ENCODE measurements at places on chromosomes 5 and 9.
A peak's percentile ranks its signal among the peaks of the same experiment; 100 is the strongest.

- H3K4me1 ChIP-seq: peaks cover 42% of the 10 kb centered on the region
- no peak overlapping the region for H3K4me3 ChIP-seq
- H3K27me3 ChIP-seq: no peaks in the 10 kb centered on the region
Measured at GRCh38 chr5:62314213-62314830, 8.3 kb downstream of the KIF2A start.

- no peak overlapping the region for H3K4me3 ChIP-seq
- no peak overlapping the region for H3K27ac ChIP-seq
- no peaks in the 10 kb centered on the region for H3K4me1 ChIP-seq
Measured at GRCh38 chr9:15154677-15155076, 152.3 kb downstream of the TTC39B start.

GRCh38 chr9:92853716-92854115, 24.1 kb downstream of the ZNF484 start:
- no peak overlapping the region for H3K27ac ChIP-seq
- H3K4me3 ChIP-seq: no peak overlapping the region
- DNase-seq: no peak
- H3K27me3 ChIP-seq: no peaks in the 10 kb centered on the region
- H3K36me3 ChIP-seq: peaks cover 53% of the 10 kb centered on the region

GRCh38 chr9:126965077-126965476, 50.5 kb downstream of the RALGPS1 start:
- no peaks in the 10 kb centered on the region for H3K4me1 ChIP-seq
- H3K27ac ChIP-seq: no peak overlapping the region
- no peak overlapping the region for H3K4me3 ChIP-seq

DNA sequence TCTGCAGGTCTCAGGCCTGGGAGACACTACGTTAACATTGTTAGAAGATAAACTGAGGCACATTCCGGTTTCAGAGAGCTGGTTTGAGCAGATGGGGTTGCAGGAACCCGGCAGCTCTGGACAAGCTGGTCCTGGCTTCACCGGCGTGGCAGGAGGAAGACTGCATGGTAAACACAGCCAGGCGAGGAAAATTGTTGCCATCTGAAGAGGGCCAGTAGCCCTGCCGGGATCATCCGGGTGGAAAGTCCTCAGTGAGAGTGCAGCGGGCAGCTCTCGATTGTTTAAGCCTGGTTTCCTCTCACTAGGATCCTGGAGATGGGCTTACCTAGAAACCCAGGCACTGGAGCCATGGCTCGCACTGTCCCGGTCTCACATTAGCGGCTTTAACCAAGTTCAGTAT, 226.9 kb downstream of the IRX2 start:
- H3K27me3 ChIP-seq: no peaks in the 10 kb centered on the region
- H3K4me3 ChIP-seq: no peak overlapping the region
- H3K36me3 ChIP-seq: no peaks in the 10 kb centered on the region
- no peak for DNase-seq

DNA sequence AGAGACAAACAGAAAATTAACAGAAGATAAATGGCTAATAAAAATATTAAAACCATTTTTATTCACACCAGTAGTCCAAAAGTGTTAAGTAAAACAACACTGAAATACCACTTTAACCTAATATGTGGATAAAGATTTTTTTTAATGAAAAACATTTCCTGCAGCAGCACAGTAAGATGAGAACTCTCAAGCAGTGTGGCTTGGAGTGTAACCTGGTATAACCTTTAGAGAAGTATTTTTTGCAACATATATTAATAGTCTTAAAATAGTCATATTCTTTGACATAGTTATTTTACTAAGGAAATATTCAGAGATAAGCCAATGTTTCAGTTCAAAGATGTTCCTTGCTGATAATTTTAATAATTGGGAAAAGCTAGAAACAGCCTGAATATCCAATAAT, 644.4 kb downstream of the PDE4D start:
- H3K4me1 ChIP-seq: no peaks in the 10 kb centered on the region
- no peak for DNase-seq
- no peaks in the 10 kb centered on the region for H3K36me3 ChIP-seq
- H3K4me3 ChIP-seq: no peak overlapping the region

DNA sequence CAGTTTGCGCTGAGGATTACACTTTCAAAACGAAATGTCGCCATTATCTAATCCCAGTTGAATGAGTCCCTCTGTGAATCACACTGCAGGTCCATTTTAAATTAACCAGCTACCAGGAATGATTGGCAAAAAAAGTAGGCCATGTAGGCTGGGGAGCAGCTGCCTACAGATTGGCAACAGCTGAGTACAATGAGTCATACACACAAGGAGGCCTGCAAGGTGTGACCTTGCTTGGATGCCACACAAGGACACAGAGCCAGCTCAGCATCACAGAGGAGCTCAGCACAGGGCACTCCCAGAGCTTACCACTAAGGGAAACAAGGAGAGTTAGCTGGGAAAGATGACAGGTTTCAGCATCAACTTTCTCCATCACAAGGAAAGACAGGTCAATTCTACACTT, 12.9 kb downstream of the HAVCR1 start:
- no peaks in the 10 kb centered on the region for H3K27me3 ChIP-seq
- DNase-seq: no peak
- no peaks in the 10 kb centered on the region for H3K36me3 ChIP-seq
- H3K27ac ChIP-seq: no peak overlapping the region

GRCh38 chr9:125462861-125463291, 201.2 kb downstream of the GAPVD1 start:
- H3K4me1 ChIP-seq: no peaks in the 10 kb centered on the region
- H3K27ac ChIP-seq: no peak overlapping the region

- H3K27me3 ChIP-seq: no peaks in the 10 kb centered on the region
- no peak for DNase-seq
- H3K4me3 ChIP-seq: no peak overlapping the region
Measured at GRCh38 chr5:158406884-158407823, 548.2 kb upstream of the CLINT1 start.

DNA sequence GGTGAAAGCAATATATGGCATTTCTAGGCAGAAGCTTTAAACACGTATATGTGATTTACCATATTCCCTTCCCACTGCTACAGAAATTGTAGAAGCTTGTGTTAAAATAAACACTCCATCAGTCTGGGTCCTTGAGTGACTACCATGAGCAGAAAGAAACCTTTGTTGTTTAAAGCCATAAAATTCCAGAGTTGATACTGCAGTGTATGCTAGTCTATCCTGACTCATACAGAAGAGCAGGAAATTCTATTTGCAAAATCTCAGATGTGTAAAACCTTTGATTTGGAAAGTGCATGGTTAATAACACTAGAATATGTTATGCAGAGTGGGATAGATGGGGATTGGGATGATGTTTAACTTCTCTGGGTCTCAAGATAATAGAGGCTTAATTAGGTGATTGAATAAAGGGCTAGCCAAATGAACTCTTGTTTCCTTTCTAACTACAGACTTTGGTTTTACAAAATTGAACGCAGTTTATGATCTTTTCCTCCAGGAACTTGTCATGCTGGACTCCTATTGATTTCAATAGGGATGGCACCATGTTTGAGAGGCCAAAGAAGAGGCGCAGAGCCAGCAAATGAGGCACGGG, 282.7 kb upstream of the VLDLR start:
- DNase-seq: no peak
- no peaks in the 10 kb centered on the region for H3K36me3 ChIP-seq
- no peaks in the 10 kb centered on the region for H3K27me3 ChIP-seq
- H3K4me3 ChIP-seq: no peak overlapping the region
- no peak overlapping the region for H3K27ac ChIP-seq
- no peaks in the 10 kb centered on the region for H3K4me1 ChIP-seq

DNA sequence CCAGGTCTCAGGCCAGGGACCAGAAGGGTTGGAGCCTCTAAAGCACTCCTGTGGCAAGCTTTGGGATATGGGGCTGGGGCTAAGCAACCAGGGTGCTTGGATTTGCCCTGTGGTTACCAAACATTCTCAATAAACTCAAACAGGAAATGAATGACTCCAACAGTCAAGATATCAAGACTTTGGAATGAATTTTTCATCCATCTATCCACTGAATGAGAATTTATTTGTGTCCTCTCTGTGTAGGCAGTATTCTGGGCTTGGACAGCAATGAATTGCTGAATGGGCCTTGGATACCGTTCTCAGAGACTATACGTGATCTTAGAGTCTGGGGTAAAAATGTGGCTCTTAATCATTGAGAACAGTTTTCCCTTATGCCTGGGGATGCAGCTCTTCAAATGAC, 212.5 kb downstream of the DAB2IP start:
- no peak for DNase-seq
- no peaks in the 10 kb centered on the region for H3K4me1 ChIP-seq
- no peaks in the 10 kb centered on the region for H3K36me3 ChIP-seq
- H3K27ac ChIP-seq: no peak overlapping the region
- H3K27me3 ChIP-seq: no peaks in the 10 kb centered on the region

- H3K36me3 ChIP-seq: no peaks in the 10 kb centered on the region
- no peaks in the 10 kb centered on the region for H3K4me1 ChIP-seq
- no peak overlapping the region for H3K4me3 ChIP-seq
- no peaks in the 10 kb centered on the region for H3K27me3 ChIP-seq
Measured at GRCh38 chr5:6847870-6848269, 134.6 kb downstream of the TENT4A start.

DNA sequence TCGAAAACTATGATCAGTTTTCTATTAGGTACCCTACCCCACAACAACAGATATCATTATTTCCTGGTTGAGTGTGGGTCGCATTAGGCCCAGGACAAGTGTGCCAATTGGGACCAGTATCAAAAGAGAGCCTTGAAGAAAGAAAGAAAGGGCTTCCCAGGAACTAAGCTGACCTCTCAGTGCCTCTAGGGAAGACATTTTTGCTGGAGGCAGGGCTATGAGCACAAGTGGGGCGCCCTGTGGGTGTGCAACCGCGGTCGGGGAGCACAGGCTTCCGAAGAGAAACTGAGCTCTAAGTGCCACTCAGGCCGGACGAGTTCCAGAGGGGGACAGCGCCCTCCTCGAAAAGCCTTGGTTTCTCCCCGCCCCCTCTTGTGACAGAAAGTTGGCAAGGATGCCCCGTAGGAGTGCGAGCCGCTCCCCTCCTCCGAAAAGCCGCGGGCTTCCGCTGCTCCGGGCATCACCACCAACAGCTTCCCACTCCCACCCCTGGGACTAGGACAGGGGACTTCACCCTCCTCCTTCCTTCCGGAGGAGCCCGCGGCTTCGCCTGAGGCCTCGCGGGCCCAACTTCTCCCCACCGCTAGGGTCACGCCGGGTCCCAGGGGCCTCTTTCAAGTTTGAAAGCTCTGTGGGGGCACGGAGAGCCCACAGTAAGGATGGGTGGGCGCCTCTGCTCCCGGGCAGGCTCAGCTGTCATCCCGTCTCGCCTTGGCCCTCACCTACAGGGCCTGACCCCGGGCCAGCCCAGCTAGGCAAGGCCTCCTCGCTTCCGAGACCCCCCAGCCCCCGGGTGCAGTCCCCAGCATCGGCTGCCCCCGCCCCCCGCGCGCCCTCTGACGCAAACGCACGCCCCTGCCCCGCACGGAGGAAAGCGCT, 2.0 kb downstream of the NR2F1-AS1 start:
- peaks cover 42% of the 10 kb centered on the region for H3K4me1 ChIP-seq
- H3K27me3 ChIP-seq: peaks cover 76% of the 10 kb centered on the region
- H3K36me3 ChIP-seq: no peaks in the 10 kb centered on the region
- H3K27ac ChIP-seq: no peak overlapping the region

DNA sequence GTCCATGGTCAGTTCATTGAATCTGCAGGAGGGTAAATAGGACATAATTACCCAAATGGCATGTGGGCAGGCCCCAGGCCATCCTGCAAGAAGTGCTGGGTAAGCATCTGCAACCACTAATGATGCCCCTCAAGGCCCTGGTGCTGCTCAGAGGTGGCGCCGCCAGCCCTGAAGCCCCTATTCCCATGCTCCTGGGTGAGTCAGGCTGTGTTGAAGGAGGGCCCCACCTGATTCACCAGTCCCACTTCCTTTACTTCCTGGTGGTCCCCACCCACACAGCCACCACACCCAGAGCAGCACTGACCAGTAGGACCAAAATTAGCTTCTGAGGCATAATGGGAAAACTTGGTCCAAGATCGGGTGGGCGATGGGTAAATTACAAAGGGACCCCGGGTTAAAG, 120.4 kb upstream of the SPRY4 start:
- DNase-seq: no peak
- H3K27me3 ChIP-seq: no peaks in the 10 kb centered on the region
- H3K27ac ChIP-seq: no peak overlapping the region
- no peaks in the 10 kb centered on the region for H3K36me3 ChIP-seq
- H3K4me3 ChIP-seq: no peak overlapping the region

DNA sequence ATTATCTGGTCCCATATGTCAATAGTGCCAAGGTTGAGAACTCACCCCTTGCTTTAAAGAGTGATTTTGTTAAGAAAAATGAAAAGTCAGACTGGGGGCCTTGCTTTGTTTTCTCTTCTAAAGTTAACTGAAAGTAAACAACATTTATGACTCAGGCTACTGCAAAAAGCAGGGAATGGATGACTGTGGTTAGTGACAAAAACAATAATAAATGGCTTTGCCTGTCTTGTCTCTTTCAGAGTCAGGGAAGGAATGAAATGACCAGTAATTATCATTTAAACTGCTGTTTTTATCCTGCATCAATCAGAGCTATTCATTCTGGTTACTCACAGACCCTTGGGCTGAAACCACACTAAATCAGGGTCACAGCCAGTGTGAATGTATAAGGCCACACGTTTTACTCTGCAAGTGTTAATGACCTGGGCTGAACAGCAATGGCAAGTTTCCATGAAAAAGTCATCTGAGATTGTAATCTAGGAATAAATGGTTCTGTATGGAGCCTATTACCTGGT, 112.2 kb downstream of the ZNF608 start:
- H3K27ac ChIP-seq: no peak overlapping the region
- H3K4me3 ChIP-seq: no peak overlapping the region
- no peaks in the 10 kb centered on the region for H3K4me1 ChIP-seq

GRCh38 chr9:88173378-88173999, 35.2 kb upstream of the SPATA31C2 start:
- no peak overlapping the region for H3K4me3 ChIP-seq
- no peaks in the 10 kb centered on the region for H3K4me1 ChIP-seq
- no peaks in the 10 kb centered on the region for H3K27me3 ChIP-seq
- H3K27ac ChIP-seq: no peak overlapping the region

GRCh38 chr9:116877072-116877471, 190.0 kb downstream of the TRIM32 start:
- H3K27ac ChIP-seq: no peak overlapping the region
- H3K4me1 ChIP-seq: no peaks in the 10 kb centered on the region
- DNase-seq: no peak
- no peak overlapping the region for H3K4me3 ChIP-seq

DNA sequence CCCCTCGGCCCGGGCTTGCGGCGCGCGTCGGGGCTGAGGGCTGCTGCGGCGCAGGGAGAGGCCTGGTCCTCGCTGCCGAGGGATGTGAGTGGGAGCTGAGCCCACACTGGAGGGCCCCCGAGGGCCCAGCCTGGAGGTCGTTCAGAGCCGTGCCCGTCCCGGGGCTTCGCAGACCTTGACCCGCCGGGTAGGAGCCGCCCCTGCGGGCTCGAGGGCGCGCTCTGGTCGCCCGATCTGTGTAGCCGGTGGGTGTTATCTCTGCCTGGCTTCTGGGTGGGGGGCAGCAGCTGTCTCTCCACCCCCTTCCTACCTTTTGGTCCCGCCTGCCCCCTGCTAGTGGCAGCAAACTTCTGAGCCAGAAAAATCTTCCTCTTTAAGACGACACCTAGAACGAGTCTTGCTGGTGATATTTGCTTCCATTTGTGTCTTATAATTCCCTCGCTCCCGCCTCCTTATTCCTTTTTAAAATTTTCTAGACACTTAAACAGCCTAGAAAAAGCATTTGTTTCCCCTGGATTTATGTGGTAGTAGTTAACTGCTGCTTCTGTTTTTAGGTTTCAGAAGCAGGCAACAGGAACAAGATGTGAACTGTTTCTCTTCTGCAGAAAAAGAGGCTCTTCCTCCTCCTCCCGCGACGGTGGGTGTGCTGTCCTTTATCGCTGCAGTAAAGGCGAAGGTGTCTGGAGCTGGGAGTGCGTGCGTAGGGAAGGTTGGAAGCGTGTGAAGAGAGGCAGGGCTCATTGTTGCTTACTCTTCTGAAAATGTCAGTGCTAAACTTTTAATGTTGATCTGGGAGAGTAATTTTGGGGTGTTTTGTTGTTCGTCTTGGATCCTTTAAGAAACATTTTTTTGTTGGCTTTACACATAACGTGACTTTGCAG, 554 bp downstream of the JAK2 start:
- DNase-seq: peak; percentile 6
- H3K4me1 ChIP-seq: peaks cover 14% of the 10 kb centered on the region
- no peaks in the 10 kb centered on the region for H3K36me3 ChIP-seq
